ENCODE measurements at places on chromosomes 11 and 22.
A peak's percentile ranks its signal among the peaks of the same experiment; 100 is the strongest.

DNA sequence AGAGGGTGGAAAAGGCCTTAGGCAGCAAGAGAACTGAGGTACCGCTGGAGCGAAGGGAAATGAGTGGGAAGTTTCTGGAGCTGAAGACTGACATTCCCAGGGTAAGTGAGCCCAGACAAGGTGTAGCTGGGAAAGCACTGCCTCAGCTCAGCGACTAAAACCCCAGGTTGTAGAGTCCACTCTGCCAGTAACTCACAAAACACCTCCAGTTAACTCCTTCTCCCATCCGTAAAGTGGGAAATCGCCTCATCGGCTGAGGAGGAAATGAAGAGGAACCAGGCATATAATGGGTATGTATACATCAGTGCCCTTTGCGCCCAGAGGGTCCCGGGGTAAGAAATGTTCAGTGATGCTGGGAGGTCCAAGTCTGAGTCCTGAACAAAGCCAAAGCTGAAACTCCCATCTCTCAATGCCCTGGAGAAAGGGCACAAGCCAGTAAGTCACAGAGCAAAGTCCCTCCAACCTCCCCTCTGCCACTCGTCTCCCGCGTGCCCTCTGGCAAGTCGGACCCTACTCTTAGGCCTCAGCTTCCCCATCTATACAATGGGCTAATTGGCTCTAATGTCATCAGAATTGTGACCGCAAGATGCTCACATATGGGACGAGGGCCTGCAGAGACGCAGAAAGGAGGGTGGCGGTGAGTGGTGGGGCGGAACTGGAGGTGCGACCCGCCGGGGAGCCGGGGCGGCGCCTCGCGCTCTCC is 588 bp downstream of the VPS37C start:
- DNase-seq = no peak

DNA sequence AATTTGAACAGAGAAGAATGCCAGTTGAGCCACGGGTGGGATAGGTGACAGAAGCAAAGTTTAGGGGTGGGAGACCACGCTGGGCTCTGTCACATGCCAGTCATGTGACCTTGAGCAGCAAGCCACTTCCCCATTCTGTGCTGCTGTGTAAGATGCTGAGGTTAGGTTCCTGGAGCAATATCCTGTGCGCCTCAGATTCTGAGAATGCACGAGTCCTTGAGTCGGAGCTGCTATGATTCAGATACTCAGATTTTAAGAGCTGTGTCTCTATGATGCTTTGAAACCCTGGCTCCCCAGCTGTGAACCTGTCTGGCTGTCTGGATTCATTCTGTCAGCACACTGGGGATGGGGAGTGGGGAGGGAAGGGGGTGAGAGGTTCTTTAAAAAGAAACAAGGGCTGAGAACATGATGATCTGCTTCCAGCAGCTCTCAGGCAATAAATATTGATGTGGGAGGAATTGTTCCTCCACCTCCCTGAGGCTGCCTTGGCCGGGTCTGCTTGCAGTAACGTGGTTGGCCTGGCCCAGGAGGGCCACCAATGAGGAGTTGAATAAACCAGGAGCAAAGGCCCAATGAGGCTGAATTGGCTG is 24.0 kb downstream of the SLCO2B1 start:
- DNase-seq = peak; percentile 7

- DNase-seq = no peak
Observed at GRCh38 chr22:25388415-25388814, 169.0 kb downstream of the CRYBB2 start.

DNA sequence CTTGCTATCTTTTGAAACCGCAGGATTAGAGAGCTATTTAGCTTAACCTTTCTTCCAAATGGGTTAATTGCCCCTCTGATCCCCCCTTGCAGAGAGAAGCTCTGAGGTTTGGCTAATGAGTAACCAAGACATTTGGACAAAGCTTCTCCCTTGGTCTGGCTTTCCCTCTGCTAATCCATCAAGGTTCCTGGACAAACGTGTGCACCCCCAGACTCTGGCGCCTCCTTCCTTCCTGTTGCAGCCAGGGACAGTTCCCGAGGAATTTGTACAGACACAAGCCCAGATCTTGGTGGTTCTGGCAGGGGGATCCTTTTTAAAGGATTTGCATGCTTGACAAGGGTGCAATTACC is 1.6 kb downstream of the KIAA1671 start:
- no peak for DNase-seq

GRCh38 chr11:129865701-129866100 is 29.7 kb downstream of the NFRKB start:
- no peak for DNase-seq

- no peak for DNase-seq
Observed at GRCh38 chr11:77090373-77091111, 12.1 kb upstream of the OMP start.

- DNase-seq = no peak
Observed at GRCh38 chr22:23888615-23889401, 5.4 kb upstream of the MIF start.

GRCh38 chr22:19980766-19981165 is 35.9 kb downstream of the ARVCF start:
- DNase-seq = no peak

DNA sequence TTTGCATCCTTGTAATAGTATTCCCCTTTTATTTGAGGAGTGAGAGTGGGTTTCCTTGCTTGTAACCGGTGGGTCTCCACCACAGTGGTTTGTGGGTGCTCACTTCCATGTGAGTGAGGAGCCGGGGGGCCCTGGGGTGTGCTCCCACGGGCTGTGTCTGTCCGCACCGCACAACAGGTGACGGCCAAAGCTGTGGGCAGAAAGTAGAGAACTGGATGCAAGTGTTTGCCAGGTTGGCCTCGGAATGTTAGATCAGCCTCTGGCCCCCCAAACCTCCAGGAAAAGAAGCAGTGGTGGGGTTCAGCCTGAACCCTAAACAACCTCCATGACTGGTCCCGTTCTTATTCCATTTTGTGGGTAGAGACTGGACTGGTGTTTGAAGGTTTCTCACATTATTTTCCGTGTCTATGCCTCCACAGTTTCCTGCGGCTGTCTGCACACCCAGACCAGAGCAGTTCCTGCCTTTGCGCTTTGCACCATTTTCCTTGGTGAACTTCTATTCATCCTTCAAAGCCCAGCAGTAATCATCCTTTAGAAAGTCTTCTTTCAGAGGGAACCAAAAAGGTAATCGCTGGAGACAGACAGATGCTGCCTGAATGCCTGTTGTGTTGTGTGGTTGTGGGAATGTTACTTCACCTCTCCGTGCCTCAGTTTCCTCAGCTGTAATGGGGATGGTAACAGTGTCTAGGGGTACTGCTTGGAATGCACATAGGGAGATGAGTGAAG is 77.2 kb downstream of the MYEOV start:
- DNase-seq = no peak

DNA sequence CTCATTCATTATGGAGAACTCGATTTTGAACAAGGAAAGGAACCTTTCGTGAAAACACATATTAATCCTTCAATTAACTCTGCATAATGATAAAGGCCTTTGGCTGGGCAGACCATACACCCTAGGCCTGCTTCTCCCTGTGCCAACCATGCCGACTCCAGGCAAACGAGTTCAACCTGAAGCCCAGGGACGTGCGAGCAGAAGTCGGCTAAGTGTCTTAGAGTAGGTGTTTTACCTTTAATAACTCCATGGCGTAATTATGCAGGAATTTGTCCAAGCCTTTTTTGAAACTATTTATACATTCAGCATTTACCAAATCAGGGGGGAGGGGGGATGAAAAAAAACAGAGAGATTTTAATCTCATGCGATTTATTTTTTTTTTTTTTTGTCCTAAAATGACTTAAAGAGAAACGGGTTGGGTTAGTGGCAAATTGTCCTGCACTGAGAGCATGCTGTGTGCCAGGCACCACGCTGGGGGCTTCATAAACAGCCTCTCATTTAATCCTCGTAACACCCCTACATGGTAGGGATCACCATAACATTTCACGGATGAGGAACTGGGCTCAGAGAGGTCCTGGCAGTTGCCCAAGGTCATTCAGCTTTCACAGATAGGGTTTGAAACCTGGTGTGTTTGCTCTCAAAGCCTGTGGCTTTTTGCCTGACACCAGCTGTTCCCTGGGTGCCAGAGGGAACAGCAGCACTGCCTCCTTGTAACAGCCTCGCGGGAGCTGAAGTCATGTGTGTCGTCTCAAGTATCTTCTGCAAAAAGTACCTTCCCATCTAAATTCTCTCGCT is 423.9 kb downstream of the MN1 start:
- DNase-seq = no peak

DNA sequence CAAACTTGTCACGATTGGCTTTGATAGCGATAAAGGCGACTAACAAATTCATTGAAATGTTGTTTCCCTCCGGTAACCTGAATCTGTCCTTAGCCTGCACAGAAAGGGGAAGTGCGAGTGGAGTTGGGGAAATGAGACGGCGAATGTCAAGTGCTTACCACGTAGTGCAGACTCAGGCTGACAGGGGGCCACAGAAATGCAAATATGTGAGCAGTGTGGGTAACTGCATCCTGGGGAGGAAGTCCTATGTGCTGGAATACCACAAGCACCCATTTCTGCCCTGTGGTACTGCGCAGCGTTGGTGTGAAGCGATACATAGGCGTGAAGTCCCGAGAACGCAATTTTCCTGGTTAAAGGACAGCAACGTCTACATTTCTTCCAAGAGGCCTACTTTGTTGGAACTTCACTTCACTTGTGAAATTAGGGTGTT is 869 bp upstream of the EIF4ENIF1 start:
- peak; percentile 67 for DNase-seq

- no peak for DNase-seq
Observed at GRCh38 chr11:122028545-122028944, 87.5 kb downstream of the BLID start.

GRCh38 chr11:64284048-64284961 is at the start of gene BAD:
BAD (minus strand) TSS chr11:64284665; CDS start chr11:64284368, 297 bp downstream.
- peak; percentile 93 for DNase-seq

DNA sequence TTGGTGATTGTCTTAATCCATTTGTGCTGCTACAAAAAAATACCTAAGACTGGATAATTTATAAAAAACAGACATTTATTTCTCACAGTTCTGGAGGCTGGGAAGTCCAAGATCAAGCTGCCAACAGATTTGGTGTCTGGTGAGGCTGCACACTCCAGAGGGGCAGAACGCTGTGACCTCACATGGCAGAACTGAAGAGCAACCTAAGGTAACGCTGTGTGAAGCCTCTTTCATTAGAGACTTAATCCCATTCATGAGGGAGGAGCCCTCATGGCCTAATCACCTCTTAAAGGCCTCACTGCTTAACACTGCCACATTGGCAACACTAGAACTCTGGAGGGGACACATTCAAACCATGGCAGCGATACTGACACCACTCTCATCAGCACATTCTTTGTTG is 42.7 kb upstream of the BIRC3 start:
- DNase-seq = no peak

GRCh38 chr11:23406131-23406819 is 546.0 kb upstream of the CCDC179 start:
- DNase-seq = no peak

DNA sequence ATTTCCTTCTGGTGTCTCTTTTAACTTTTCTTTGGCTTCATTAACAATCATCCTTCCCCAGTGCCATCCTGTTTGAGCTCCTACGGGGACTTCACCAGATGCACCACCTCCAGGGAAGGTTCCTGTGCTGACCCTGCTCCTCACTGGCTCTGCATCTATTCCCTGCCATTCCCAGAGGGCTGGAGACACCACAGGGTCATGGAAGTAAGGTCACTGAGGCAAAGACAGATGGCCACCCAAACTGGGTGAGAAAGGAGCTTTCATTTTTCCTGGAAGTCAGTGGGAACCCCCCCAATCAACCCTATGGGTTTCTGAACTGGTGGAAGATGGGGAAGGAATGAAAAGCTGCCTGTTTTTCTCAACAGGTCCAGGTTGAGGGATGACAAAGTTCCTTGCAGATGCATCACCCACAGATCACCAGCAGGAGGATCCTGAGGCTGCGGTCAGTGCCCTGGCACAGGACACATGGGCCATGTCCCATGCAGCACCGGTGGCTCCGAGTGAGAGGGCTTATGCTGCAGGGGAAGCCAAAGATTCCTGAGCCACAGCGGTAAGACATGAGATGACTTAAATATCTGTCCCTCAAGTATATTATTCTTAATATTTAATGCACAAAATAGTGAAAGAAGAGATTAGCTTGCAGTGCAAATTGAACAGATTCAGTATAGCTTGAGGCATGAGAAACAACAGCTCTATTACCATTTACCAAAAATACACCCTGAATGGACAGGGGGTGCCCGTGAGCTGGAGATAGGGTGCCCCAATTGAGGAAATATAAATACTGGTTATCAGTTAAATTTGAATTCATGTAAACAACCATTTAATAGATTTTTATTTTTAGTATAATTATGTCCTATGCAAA is 73.0 kb upstream of the VPREB1 start:
- no peak for DNase-seq

- peak; percentile 45 for DNase-seq
Observed at GRCh38 chr11:108592591-108593213, 866 bp downstream of the EXPH5 start.

GRCh38 chr22:44202261-44202789 is 21.6 kb downstream of the PARVG start:
- DNase-seq = no peak

GRCh38 chr22:29901354-29901753 is 18.4 kb downstream of the MTMR3 start:
- DNase-seq = no peak

GRCh38 chr11:45233804-45234170 is 52.4 kb downstream of the SYT13 start:
- no peak for DNase-seq

DNA sequence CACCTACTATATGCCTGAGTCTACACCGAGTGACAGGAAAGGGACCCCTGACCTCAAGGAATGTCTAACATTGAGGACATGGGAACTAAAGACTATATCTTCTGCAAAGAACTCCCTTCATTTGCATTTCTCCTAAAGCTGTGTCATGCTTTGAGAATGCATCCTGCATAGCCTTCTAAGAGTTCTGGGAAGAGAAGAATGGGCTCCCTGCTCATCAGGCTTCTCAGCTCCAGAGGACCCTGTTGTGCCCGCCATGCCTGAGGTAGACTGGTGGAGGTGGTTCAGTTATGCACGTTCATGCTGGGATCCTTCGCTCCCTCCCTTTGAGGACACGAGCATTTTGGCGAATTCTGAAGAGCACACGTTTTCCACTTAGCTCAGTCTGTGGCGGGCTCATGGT is 63.3 kb downstream of the GRIK4 start:
- no peak for DNase-seq

DNA sequence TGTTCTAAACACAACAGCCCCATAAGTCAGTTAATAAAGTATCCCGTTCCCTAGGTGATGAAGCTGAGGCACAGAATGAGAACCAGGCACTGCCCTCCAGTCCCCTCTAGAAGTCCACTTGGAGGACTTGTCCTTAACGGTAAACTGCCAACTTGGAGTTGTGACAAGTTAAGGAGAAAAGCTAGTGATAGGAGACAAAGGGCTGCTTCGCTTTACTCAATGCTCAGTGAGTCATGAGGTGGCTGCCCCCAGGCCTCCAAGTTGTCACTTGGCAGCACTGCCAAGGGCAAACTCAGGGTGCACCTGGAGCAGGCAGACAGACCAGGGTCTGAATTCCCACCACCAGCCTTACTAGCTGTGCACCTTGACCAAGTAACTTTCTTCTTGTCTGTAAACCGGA is 13.5 kb downstream of the SLC43A1 start:
- DNase-seq = no peak

GRCh38 chr22:22446517-22446916 is 62.0 kb downstream of the ZNF280B start:
- no peak for DNase-seq

- DNase-seq = no peak
Observed at GRCh38 chr11:96147186-96147585, 195.8 kb downstream of the MAML2 start.

GRCh38 chr11:122628810-122629555 is 26.5 kb upstream of the UBASH3B start:
- peak; percentile 71 for DNase-seq

GRCh38 chr11:69954756-69955155 is 123.4 kb upstream of the ANO1 start:
- DNase-seq = no peak

Measured in activated naive CD8-positive, alpha-beta T cell treated with anti-CD3 and anti-CD28 coated beads, Interleukin-2, amount 50 U/mL, for 24 hours (primary cell).